ENCODE measurements at places on chromosomes 5 and 9.

- no peak for DNase-seq
Measured at GRCh38 chr5:170945275-170945674, 83.5 kb downstream of the RANBP17 start.

DNA sequence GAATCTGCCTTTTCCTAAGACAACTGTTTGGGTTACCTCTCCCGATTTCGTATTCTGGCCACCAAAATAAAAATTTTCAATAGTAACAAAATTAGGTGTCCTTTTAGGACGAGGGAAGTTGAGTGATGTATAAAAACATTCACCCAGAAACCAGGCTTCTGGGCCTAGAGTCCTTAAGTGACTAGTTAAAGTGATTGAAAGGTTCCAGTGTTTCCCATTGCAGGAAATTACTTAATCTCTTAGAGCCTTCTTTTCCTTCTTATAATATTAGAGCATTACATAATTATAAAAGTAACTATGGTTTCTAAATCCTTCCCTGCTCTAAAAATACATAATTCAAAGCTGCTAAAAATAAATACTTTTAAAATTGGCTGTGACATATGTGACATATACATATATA, 7.3 kb downstream of the MCIDAS start:
- DNase-seq: no peak

DNA sequence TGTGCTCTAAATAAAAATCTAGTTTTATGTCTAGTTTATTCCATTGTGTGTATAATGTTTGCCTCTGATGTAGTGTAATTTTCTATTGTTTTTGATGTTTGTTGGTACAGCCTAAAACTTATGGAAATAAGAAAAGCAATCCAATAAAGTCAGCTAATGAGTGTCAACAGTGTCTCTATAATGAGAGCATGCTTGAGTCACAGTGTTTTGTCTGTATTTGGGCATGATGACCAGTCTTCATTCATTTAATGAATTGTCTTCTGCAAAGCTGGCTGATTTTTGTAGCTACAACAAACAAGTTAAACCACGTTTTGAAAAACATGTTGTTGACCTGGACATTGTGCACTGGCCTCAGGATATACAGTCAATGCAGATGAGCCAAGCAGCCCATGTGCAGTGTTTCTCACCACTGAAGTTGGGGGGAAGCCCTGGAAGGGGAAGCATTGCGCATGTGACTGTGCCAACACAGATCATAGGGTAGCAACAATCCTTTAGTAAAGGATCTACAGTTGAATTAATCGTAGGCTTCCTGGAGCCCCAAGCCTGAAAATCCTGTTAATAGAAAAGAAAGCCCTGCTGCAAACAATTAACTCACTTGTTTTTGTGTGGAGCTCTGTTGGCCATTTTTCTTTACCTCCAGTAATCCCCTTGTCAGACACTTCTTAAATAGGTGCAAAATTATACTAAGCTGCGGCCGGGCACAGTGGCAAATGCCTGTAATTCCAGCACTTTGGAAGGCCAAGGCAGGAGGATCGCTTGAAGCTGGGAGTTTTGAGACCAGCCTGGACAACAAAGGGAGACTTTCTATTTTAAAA, 88.0 kb downstream of the INIP start:
- peak; percentile 74 for DNase-seq

DNA sequence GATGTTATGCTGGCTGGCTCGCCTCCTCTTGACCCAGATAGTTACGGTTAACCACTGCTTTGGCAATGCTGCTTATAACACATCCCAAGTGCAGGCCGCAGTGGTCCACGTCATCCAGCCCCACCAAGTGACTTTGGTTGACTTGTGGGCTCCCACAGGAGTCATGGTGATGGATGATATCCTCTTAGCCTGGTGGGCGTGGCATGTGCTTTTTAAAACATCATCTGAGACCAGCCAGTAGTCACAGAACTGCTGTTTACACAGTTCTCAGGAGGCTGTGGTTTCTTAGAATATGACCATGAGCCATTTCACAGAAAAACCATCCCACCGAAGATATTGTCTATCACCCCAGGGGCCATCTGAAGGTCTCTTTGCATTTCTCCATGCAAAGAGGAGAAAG, 216.9 kb downstream of the SH3GL2 start:
- DNase-seq: no peak

- no peak for DNase-seq
Measured at GRCh38 chr5:81435023-81435422, 41.1 kb upstream of the ACOT12 start.

GRCh38 chr9:79884546-79884945, 312.8 kb downstream of the TLE4 start:
- no peak for DNase-seq
